ENCODE measurements at places on chromosomes 1 and 21.

GRCh38 chr1:228902781-228903433 is 167.6 kb downstream of the RHOU start:
- DNase-seq: peak; percentile 74

DNA sequence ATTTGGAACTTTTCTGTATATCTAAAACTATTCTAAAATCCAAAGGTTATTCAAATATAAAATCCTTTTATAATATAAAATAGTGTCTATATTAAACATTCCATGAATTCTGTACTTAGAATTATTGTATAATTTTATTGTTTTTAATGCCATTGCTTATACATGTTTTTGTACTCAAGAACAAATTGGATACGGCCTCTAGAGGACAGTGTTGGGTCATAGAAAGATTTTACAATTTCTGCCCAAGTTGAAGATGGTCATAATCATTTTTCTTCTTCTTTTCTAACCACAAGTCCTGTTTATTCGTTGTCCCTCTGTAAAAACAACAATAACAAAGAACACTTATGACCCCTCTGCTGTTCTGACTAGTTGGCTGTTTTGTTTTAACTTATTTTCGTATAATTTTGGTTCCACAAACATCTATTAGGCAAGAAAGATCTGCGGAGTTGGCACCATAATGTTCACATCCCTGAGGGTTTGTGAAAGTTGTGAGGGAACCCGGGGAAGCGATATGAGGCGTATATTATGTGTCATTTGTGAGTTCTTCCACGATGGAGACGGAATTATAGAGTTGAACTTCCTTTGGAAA is 75.7 kb upstream of the KIF26B start:
- DNase-seq: no peak

- no peak for DNase-seq
Measured at GRCh38 chr1:65388908-65389695, 31.4 kb upstream of the LEPR start.

- DNase-seq: peak; percentile 82
Measured at GRCh38 chr1:94235189-94236012, 2.0 kb downstream of the ARHGAP29 start.

- DNase-seq: no peak
Measured at GRCh38 chr1:58844176-58844575, 60.3 kb upstream of the JUN start.

- DNase-seq: no peak
Measured at GRCh38 chr21:36756527-36756926, 57.6 kb downstream of the SIM2 start.

DNA sequence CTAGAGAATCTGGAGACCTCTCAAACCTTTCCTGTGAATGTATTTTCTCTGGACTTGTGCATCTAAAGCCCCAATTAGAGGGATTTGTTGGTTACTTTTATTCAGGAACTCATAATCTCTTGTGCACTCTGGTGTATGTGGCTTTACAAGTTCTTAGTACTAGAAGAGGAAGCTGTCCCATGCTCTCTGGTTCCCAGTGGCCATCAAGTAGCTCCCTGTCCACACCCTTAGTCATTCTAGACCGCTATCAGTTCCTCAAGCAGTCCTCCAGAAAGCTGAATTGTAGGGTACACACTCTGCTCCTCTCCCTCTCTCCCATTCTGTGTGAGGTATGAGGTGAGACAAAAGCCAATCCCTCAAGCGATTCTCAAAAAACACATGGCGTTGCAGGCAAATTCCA is 470.3 kb downstream of the PTPRC start:
- no peak for DNase-seq

- DNase-seq: no peak
Measured at GRCh38 chr1:178941261-178941689, 70.4 kb upstream of the ANGPTL1 start.

- no peak for DNase-seq
Measured at GRCh38 chr21:43354026-43354420, 72.9 kb downstream of the SIK1 start.

GRCh38 chr1:151816548-151817352 is 11.5 kb upstream of the LINGO4 start:
- no peak for DNase-seq

- DNase-seq: no peak
Measured at GRCh38 chr1:230749635-230750034, 2.4 kb downstream of the CAPN9 start.

DNA sequence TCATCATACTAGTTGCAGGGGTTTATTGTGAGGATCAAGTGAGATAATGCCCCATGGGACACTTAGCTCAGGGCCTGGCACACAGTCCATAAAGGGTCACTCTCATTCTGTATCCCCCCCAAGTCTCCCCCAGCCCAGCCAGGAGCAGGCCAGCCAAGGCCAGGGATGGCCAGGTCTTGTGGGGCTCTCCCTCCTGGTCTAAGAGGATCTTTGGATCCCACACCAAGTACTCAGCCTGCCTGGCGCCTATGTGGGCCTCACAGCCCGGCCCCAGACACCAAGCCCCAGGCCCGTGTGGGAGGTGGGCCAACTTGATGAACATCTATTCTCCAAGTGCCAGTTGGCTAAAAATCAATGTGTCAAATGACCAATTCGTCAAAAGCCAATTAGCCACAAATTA is 117.8 kb downstream of the GLIS1 start:
- DNase-seq: no peak

DNA sequence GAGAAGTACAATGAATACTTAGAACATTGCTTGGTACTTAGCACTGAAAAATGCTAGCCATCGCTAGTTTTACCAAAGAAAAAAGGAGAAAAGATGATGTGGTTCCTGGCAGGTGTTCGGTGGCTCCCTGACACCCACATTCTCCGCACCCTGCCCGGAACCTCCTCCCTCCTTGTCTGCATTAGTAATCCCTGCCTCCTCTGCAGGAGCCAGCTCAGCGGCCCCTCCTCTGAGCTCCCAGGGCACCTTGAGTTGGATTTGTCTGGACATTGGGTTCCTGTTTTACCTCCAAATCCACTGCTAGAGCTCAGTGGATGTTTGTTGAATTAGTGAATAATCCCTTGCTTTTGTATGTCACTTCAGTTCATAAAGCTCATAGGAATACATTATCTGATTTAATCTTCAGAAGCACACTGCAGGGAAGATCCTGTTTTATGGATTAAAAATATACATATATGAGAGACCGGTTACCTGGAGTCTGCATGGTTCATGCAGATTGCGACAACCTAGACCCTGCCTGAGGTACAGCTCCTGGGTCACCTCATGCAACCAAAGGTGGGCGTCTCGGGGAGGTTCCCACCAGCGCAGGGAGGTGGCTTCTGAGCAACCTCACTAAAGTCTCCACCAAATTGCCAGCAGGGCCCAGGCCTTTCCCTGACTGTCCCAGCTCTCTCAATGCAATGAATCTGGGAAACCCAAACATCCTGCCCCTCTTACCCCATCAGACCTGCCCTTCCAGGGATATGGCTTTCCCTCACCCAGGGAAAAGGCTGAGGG is 24.2 kb downstream of the PCAT6 start:
- DNase-seq: no peak

DNA sequence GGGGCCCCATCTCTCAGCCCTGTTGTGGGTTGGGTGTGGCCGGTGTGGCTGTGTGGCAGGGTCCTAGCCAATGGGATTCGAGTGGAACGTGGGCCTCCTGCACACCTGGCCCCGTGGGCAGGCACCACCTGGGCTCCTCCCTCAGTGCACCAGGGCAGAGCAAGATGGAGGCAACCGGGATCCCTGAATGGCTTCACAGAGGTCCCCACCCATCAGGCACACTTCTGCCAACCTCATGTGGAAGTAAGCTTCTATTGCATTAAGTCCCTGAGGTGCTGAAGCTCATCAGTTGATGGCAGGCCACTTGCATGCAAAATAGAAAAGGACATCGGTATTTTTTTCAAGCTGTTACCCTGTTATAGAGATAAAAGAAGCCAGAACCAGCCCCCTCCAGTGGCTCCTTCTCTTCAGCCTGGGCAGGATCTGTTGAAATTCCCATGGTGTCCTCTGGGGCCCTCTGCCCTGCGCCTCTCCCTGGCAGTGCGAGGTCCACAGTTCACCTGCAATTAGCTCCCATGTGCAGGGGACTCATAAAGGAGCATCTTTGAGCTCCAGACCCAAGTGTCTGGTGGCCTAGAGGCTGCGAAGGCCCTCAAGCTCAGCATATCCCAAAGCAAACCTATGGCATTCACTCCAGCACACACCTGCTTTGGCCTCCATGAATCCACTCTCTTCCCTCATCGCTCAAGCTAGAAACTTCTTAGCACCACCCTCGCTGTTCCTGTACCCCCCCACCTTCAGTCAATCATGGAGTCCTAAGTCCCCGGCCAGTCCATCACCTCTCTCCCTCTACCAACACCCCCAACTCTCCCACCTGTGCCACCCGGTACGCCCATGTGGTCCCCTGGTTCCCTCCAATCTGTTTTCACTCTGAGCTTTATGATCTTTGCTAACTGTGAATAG is 2.1 kb upstream of the SLC45A1 start:
- no peak for DNase-seq

DNA sequence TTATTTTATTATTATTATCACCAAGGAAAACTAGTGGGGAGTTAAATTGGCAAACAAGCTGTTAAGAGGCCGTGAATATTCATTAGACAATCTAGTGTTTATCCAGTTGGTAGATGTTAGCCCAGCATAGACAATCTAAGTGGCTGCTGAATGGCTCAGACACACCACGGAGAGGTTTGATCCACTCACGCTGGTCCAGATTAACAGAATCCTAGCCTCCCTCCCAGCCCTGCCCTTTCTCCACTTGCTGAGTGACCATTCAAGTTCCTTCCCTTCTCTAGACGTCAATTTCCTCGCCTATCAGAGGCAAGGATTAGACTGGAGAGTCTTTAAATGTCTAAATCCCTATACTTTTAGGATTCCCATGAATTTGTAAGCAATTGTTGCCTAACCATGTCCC is 80.1 kb downstream of the RRAGC start:
- no peak for DNase-seq

DNA sequence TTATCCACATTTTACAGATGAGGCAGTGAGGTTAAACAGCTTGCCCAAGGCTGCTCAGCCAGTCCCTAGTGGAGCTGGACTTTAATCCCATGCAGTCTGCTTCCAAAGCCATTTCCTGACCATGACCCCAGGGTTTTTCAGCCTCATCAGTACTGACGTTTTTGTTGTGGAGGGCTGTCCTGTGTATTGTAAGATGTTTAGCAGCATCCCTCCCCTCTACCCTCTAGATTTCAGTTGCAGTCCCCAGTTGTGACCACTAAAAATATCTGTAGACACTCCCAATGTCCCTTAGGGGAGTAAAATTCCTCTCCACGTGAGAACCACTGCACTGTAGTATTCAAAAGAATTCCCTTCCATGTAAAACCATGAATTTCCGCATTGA is 30.2 kb upstream of the C1orf105 start:
- DNase-seq: no peak

GRCh38 chr1:42317308-42317707 is 17.7 kb downstream of the FOXJ3 start:
- no peak for DNase-seq

- DNase-seq: no peak
Measured at GRCh38 chr21:42574234-42575027, 60.8 kb downstream of the SLC37A1 start.

DNA sequence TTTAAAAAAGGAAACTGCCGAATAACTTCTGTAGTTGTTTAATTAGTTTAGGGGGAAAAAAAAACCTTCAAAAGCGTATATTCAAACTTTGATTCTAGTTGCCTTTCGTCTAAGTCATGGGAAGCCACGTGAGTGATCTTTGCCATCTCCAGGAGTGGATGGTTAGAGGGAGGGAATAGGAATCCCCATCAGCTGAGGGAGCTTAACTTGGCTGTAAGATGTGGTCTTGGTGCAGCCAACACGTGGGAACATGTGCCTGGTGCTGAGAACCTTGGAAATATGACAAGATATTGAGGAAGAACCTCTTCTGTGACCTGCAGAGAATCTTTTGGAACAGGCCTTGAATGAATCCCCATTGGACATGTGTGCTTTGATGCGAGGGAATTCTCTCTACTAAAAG is 1.7 kb downstream of the BACE2 start:
- DNase-seq: no peak
